NCI-H524 (cell line): ENCODE measurements at places on chromosomes 5 and 9.

- DNase-seq = no peak
Observed at GRCh38 chr9:30846651-30847050, 1537.8 kb upstream of the ACO1 start.

- no peak for DNase-seq
Observed at GRCh38 chr9:107249131-107249533, 33.9 kb upstream of the RAD23B start.

GRCh38 chr5:126658561-126658960 lies 57.8 kb downstream of the PHAX start:
- DNase-seq = no peak

- peak; percentile 81 for DNase-seq
Observed at GRCh38 chr5:14250084-14250695, 107.0 kb downstream of the TRIO start.

- DNase-seq = no peak
Observed at GRCh38 chr5:122404018-122404417, 92.0 kb downstream of the SNCAIP start.

DNA sequence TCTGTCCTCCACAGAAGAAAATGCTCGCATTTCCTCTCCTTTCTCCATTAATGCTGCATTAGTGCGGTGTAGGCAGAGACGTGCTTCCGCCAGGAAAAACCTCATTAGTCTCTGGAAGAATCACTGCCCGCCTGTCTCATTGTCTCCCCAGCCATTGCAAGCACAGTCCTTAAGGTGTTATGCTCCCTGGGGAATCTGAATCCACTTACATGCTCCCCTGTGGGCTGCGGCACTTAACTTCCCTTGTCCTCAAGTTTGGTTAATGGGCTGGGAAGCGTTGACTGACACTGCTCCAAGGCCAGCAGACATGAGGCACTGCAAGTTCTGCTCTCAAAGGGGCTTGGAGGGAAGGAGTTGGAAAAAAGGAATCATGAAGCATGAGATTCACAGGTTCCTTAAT lies 41.6 kb downstream of the TARS1 start:
- no peak for DNase-seq

GRCh38 chr5:65612298-65612907 lies 11.7 kb downstream of the TRIM23 start:
- no peak for DNase-seq

DNA sequence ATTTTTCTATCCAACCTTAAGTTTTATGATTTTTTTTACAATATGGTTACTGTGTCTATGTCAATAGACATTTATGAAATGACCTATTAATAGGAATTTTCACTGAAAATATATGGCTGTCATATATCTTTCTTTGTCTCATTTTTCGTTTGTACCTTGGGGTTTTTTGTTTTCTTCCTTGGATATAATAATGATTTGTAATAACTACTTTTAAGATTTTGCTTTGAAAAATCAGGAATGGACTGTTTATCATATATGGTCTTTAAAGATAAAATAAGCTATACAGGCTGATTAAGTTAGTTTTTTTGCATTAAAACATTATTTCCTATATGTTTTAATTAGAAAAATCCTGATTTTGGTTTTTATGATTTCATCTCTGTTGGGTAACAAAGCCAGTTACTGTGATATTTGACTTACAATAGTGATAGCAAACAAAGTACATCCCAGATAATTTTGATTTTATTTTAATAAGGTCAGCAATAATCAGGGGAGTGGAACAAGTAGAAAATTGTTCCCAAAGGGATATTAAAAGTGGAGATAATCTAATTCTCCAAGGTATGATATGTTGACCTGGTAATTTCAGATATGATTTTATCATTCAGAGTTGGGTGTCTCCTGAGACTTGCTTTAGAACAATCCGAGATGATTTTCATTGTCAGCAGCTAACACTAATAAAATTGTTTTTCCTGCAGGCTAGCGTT lies 10.3 kb downstream of the NR4A3 start:
- DNase-seq = no peak

DNA sequence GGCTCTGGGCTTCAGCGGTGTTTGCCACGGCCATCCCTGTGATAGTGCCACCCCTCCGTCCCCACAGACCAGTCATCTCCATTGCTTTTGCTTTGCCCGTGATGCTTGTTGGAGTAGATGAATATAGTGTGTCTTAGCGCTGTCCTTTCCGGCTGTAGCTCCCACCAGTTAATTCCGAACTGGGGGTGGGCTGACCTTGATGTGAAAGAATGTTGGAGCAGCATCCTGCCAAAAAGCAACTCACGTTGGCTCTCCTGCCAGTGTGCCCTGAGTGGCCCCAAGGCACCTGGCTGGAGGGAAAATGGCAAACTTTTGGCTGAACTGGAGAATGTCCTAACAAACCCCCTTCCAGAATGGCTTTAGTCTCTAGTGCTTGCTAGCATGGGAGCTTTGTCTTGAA lies 20.0 kb downstream of the CLTA start:
- DNase-seq = no peak

- no peak for DNase-seq
Observed at GRCh38 chr9:89777544-89777943, 172.7 kb downstream of the GADD45G start.

DNA sequence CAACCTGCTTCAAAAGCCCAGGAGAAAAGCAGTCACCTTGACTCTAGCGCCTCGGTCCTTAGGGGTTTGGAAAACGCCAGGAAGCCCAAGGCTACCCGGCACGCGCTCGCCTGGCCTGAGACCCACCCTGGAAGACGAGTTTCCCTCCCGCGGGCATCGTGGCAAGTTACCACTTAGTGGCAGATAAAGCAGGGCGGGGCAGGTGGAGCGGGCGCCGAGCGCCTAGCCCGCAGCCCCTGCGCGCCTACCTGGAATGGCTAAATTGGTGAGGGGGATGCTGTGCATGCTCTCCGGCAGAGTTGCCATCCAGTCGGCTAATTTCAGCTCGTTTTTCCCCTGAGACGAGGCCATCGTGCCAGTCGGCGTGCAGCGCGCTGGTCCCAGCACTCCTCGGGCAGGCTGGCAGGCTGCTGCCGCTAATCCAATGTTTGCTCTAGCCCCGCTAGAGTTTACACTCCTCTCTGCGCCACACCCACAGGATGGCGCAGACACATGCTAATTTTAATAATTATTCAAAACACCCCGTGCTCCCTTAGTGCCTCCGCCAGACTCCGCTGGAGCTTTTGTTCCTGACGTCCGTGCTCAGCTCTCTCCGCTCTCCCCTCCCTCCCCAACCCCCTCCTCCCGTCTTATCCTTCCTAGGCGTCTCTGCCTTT lies at the start of gene PLCXD3:
Gene PLCXD3, minus strand, starts transcription at position 426 of the 656 bp plus-strand sequence. Its CDS starts 75 bp downstream, at position 351.
- DNase-seq = peak; percentile 65

GRCh38 chr5:13985731-13986418 lies 41.4 kb upstream of the DNAH5 start:
- no peak for DNase-seq

GRCh38 chr5:168948746-168949145 lies 352.2 kb downstream of the SLIT3 start:
- DNase-seq = no peak

- DNase-seq = peak; percentile 95
Observed at GRCh38 chr9:134895908-134896833, 15.6 kb downstream of the FCN2 start.

DNA sequence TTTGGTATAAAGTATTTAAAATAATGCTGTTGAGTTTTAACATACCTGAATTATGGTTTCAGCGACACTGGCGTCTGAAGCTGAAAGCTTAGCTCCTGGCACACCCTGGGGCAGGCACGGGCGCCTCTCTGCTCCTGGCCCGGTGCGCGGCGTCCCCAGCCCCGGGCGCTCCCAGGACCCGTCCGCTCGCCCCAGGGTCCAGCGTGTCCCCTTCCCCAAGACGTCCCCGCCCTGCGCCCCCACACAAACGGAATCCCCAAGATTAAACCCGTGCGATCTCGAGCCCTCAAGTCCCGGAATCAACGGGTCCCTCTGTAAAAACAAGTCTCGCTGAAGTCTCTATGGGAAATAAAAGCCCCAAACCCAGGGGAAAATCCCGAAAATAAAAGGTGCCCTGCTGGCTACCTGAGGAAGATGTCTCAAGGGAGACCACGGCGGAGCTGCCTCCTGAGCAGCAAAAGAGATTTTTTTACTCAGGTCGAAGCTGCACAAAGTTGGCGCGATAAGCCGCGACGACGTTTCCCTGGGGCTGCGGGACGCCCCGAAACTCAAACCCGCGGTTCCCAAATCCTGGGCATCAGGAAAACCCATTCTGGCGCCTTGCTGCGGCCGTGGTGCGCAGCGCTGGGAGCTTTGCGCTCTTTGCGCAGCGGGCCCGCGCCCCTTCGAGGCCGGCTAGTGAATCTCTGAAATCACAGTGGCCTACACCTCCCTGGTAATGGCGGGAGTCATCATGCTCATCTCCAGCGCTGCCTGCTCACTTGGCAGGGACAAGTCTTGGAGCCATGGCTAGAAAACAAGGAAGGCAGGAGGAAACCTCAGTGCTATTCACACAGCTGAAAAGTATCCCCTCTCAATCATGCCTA lies 6.3 kb upstream of the IFNA8 start:
- no peak for DNase-seq

GRCh38 chr5:11504886-11505193 lies 399.4 kb downstream of the CTNND2 start:
- DNase-seq = peak; percentile 74
